ENCODE measurements at places on chromosomes 13 and 19. TPM values are rescaled to one million over a fixed set of nuclear protein-coding genes. Genes with fewer than 3 reads are reported as not detected.
A peak's percentile ranks its signal among the peaks of the same experiment; 100 is the strongest.

GRCh38 chr13:30276178-30276577, 31.2 kb downstream of the KATNAL1 start:
- H3K4me1 ChIP-seq, result peaks cover 3% of the 10 kb centered on the region
- no peaks in the 10 kb centered on the region for H3K27me3 ChIP-seq
- peaks cover 44% of the 10 kb centered on the region for H3K36me3 ChIP-seq
- DNase-seq, result no peak
- no peak overlapping the region for H3K4me3 ChIP-seq

GRCh38 chr13:60572003-60572798, 175.2 kb downstream of the TDRD3 start:
- H3K27ac ChIP-seq, result no peak overlapping the region
- H3K27me3 ChIP-seq, result no peaks in the 10 kb centered on the region
- DNase-seq, result no peak
- H3K4me3 ChIP-seq, result no peak overlapping the region
- H3K36me3 ChIP-seq, result peaks cover 26% of the 10 kb centered on the region

- peak overlapping the region; percentile 95 for H3K27ac ChIP-seq
- H3K27me3 ChIP-seq, result no peaks in the 10 kb centered on the region
- H3K4me3 ChIP-seq, result peak overlapping the region; percentile 81
- DNase-seq, result peak; percentile 58
Observed at GRCh38 chr13:73765651-73766384, 368.4 kb downstream of the KLF12 start.

DNA sequence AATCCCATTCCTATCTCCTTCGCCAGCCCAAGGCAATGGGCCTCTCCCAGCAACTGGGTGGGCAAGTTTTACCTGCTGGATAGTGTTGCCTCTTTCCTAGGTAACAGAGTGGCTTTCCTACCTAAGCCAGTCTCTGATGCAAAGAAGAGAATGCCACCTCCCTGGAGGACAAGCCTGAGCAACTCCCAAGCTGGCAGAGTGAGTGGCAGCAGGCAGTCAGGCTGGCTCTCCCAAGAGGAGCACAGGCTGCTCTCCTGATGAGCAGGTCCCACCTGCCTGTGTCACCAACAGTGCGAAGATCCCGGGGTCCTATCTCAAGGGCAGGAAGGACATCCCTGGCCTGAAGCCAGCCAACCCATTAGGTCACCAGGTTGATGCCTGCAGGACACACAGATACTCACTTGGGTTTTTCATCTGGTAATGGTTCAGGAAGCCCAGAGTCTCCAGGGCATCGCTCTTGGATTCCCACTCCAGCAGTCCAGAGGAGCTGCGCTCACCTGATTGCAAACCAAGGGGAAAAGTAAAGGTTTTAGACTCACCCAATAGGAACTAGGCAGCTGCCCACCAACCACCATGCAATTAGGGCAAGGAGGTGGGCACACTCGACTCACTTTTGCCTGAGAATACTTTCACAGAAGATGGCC, 5.5 kb upstream of the ECH1 start:
- peaks cover 19% of the 10 kb centered on the region for H3K4me1 ChIP-seq
- H3K36me3 ChIP-seq, result peaks cover 34% of the 10 kb centered on the region
- H3K27me3 ChIP-seq, result no peaks in the 10 kb centered on the region

DNA sequence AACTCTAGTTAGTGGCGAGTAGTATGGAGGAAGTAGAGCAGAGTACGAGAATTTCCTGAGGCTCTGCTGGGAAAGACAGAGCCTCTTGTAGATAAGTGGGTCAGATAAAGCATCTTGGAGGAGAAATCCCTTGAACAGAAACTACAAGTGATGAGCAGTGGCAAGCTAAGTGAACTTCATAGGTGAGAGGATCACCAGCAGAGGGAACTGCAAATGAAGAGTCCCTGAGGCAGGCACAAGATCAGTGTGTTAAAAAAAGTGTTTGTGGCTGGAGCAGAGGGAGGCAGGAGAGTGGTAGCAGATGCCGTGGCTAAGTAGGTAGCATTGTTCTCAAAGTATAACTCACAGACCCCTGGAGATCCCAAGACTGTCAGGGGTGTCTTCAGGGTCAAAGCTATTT, 437.6 kb downstream of the HS6ST3 start:
- H3K4me1 ChIP-seq, result no peaks in the 10 kb centered on the region
- no peak overlapping the region for H3K27ac ChIP-seq
- H3K27me3 ChIP-seq, result no peaks in the 10 kb centered on the region
- no peak for DNase-seq
- no peak overlapping the region for H3K4me3 ChIP-seq

GRCh38 chr13:94550062-94550738, 45.8 kb downstream of the TGDS start:
- H3K27ac ChIP-seq, result peak overlapping the region; percentile 95
- H3K4me1 ChIP-seq, result peaks cover 16% of the 10 kb centered on the region
- peak overlapping the region; percentile 89 for H3K4me3 ChIP-seq

GRCh38 chr13:25494698-25495411, 123.1 kb downstream of the ATP8A2 start:
- H3K4me1 ChIP-seq, result no peaks in the 10 kb centered on the region
- H3K27me3 ChIP-seq, result peaks cover 9% of the 10 kb centered on the region
- H3K27ac ChIP-seq, result no peak overlapping the region
- DNase-seq, result no peak
- H3K4me3 ChIP-seq, result no peak overlapping the region

- H3K4me1 ChIP-seq, result no peaks in the 10 kb centered on the region
- no peak overlapping the region for H3K4me3 ChIP-seq
- DNase-seq, result no peak
Observed at GRCh38 chr13:58852076-58852475, 1220.5 kb downstream of the PCDH17 start.

DNA sequence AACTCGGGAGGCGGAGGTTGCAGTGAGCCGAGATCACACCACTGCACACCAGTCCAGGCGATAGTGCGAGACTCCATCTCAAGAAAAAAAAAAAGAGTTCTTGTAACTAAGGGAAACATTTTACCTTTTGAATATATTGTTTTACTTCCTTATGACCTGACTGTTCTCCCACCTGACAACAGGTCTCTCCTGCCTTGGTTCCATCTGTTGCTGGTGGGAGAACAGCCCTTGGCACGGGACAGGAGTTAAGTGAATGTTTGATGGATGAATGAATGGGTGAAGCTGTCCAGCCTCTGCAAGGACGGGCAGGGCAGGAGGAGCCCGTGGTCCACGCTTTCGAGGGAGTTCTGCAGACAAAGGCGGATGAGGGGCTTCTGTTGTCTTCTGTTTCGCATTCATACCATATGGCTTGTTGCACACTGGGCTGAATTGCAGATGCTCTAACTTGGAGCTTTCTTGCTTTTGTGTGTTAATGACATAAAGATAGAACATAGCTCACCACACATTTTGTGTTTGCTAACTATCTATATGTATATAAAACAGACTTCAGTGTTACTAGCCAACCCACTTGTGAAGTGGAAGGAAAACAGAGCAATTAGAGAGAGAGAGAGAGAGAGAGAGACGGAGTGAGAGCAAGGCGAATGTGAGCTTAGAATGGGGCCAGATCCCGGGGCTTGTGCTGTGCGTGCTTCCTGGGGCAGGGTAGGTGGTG, 16.2 kb upstream of the CCNE1 start:
- peaks cover 9% of the 10 kb centered on the region for H3K4me1 ChIP-seq
- DNase-seq, result no peak
- H3K36me3 ChIP-seq, result no peaks in the 10 kb centered on the region
- no peak overlapping the region for H3K4me3 ChIP-seq
- peaks cover 5% of the 10 kb centered on the region for H3K27me3 ChIP-seq
- no peak overlapping the region for H3K27ac ChIP-seq

DNA sequence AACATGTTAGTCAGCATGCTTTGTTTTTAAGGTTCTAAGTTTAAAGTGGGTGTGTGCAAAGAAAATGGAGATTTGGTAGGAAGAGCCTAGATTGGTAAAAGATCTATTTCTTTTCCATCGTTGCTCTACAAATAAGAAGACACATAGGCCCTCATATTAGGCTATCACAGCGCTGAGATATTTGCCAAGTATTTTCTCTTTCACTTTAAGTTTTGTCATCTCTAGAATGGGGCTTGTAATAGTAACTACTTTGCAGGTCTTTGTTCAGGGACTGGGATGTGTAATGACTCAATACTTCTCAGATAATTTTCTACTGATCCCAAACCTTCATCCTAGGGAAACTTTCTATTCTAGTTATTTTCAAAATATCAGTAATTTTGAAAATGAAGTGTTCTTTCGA, 917.7 kb upstream of the SLC10A2 start:
- H3K36me3 ChIP-seq, result no peaks in the 10 kb centered on the region
- DNase-seq, result no peak
- no peaks in the 10 kb centered on the region for H3K27me3 ChIP-seq

- no peaks in the 10 kb centered on the region for H3K27me3 ChIP-seq
- no peak overlapping the region for H3K27ac ChIP-seq
- H3K4me1 ChIP-seq, result no peaks in the 10 kb centered on the region
- no peak for DNase-seq
Observed at GRCh38 chr13:83008212-83008929, 873.9 kb downstream of the SLITRK1 start.

KIR2DL1 gene
- total RNA-seq, result not detected

AMER2 gene
- not detected for total RNA-seq

PGLYRP2 gene
- total RNA-seq, result 0.19 TPM

CYP4F22 gene
- total RNA-seq, result 3.4 TPM

KLC3 gene
- total RNA-seq, result not detected

F10 gene
- total RNA-seq, result not detected

SOX1 gene
- not detected for total RNA-seq

LPAR6 gene
- total RNA-seq, result 55.4 TPM

SIGLEC8 gene
- not detected for total RNA-seq

ETV2 gene
- total RNA-seq, result 1.9 TPM

URAD gene
- not detected for total RNA-seq

NKPD1 gene
- total RNA-seq, result 0.31 TPM
